ENCODE measurements at places on chromosomes 3 and 15. TPM values are rescaled to one million over a fixed set of nuclear protein-coding genes. Genes with fewer than 3 reads are reported as not detected.

The CHRNA7 gene
- not detected for total RNA-seq

The SEMA5B gene
- not detected for total RNA-seq

The EIF4A2 gene
- total RNA-seq: 491 TPM

The CCDC13 gene
- total RNA-seq: 0.32 TPM

- DNase-seq: no peak
These were observed 348.8 kb downstream of the ROBO1 start for GRCh38 chr3:79418855-79419621.

DNA sequence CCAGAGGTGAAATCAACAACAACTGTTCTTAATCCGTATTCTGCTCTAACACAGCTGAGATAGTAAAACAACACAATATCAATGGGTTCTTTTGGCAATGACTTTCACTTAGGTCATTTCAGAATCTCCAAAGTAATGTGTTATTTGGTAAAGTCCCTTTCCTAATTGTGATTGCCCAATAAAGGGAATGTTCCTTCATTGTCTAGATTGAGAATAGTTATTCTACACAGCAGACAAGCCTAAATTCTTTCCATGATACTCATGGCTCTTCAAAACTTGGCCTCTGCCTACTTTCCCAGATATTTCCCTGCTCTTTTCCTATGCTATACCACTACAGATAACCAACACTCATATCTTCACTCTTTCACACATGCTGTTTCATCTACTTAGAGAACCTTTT is 219.8 kb downstream of the FMN1 start:
- no peak for DNase-seq

DNA sequence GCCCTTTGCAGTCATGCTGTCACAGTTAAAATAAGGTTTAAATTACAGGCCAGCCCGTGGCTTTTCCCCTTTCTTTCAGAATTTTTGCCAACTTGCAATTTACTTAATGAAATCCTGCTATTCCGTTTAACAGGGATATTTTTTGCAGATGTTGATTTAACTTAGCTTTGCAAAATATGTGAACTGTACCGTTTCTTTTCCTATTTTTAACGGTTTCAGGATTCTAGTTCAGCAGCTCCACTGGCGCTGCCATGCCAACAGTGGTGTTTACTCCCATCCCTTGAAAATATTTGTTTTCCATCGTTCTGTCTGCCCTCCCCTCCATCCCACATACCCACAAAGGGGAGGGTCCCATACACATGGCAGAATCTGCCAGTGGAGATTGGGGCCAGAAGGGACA is 54.3 kb downstream of the SMAD6 start:
- no peak for DNase-seq

DNA sequence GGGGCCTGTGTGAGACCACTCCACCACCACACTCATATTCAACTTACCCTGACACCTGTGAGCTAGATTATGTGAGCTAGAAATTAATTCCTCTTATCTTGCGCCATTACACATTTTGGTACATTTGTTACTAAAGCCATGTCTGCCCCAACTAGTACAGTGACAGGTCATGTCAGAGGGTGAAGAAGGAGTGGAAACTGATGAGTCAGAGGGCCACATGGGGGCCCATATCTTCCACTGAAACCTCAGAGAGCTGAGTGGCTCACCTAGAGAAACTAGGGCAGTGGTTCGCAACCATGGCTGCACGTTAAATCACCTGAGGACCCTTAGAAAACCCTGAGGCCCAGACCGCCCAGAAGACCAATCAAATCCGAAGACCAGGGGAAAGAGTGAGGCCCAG is 15.7 kb upstream of the MEF2A start:
- DNase-seq: no peak

- DNase-seq: no peak
These were observed 180.4 kb downstream of the GOLGA8K start for GRCh38 chr15:32222716-32223115.
